GM04503 (cell line): ENCODE measurements at places on chromosomes 3 and 15.
A peak's percentile ranks its signal among the peaks of the same experiment; 100 is the strongest.

GRCh38 chr3:189630767-189631372, 319 bp upstream of the TP63 start:
- DNase-seq, result no peak

- DNase-seq, result no peak
These were observed 160.5 kb downstream of the GREM1 start for GRCh38 chr15:32878342-32878741.

DNA sequence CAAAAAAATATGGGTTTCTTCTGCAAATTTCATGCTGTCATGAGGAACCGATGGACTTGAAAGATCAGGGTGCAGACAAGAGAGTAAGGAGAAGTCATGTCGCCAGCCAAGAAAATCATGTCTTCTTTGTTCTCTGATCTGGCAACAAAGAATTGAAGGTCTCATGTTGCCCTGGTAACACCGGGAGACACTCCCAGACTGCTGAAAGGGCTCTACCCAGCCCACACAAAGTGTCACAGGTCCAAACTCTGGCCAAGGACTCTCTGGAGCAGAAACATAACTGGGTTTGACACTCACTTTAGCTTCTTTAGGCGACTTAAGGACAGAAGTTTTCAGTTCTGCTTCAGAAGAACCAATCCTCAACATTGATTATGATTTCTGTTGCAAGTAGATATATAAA, 42.9 kb downstream of the SIDT1 start:
- DNase-seq, result no peak

DNA sequence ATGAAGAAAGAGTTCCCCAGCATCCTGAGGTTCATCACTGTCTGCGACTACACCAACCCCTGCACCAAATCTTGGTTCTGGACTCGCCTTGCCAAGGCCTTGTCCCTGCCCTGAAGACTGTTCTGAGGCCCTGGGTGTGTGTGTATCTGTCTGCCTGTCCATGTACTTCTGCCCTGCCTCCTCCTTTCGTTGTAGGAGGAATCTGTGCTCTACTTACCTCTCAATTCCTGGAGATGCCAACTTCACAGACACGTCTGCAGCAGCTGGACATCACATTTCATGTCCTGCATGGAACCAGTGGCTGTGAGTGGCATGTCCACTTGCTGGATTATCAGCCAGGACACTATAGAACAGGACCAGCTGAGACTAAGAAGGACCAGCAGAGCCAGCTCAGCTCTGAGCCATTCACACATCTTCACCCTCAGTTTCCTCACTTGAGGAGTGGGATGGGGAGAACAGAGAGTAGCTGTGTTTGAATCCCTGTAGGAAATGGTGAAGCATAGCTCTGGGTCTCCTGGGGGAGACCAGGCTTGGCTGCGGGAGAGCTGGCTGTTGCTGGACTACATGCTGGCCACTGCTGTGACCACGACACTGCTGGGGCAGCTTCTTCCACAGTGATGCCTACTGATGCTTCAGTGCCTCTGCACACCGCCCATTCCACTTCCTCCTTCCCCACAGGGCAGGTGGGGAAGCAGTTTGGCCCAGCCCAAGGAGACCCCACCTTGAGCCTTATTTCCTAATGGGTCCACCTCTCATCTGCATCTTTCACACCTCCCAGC, 2.9 kb downstream of the MYD88 start:
- DNase-seq, result no peak

DNA sequence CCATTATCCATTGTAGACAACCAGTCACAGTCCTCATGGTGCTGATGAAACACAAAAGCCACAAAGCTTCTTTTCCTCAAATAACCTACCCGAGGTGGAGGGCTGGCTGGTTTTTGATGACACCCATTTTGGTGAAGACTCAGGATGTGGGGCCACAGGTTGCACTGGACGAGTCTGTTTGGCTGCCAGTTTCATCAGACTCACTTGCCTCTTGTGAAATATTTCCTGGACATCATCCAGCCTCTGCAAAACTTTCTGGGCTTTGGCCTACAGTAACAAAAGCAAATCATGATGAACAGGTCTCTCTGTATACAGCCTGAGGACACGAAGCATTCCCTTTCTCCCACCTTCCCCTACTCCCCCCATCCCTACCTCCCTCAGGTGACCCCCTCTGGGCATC, 42.2 kb downstream of the B3GNT5 start:
- peak; percentile 21 for DNase-seq

GRCh38 chr15:55277116-55277564, 12.5 kb downstream of the RAB27A start:
- DNase-seq, result no peak

- no peak for DNase-seq
These were observed 137.0 kb upstream of the SLCO3A1 start for GRCh38 chr15:91716536-91716935.

- no peak for DNase-seq
These were observed 465.0 kb upstream of the ROBO1 start for GRCh38 chr3:80232760-80233159.

DNA sequence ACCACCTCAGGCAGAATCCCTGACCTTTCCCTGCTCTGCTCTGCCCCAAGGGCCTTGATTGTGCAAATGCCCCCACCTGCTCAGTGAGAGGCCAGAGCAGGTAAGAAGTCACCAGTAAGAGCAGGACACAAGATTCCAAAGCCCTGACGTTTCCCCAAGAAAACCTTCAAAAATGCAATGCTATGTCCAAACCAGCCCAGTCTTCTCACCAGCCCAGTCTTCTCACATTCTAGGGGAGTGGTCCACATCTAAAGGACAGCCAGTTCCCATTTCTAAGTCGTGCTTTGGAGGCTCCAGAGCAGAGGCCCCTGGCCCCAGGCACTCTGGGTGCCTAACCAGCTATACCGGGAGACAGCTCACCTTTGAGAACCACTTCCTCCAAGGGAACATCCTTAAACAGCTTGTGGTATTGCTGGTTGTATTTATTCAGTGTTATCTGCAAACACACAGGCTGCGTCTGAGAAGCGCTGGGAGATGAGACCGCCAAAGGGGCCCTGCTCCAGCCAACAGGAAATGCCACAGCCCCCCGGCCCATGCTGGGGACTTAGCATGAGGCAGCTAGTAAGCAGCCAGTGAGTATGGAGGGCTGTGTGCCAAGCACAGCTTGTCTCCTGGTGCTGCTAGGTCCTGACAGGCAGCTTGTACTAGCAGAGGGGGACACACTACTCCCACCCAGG, 29.3 kb downstream of the GRAMD2A start:
- no peak for DNase-seq

GRCh38 chr3:23481011-23481615, 278.0 kb downstream of the UBE2E2 start:
- no peak for DNase-seq

DNA sequence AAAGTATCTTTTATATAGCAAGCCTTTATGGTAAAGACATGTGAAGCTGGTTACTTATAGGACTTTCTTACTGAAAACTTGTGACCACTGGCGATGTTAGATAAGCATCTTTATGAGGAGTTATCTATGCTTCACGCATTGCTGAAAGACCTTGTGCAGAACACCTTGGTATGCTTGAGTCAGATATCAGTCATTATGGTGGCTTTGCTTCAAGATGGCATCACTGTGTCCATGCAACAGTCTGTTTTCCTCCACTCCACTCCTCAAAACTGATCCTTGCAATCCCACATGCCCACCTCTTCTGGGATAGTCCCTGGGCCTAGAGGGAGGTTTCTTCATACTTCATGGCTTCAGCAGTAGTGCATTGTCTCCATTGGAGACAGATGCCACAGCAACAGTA, 656.3 kb downstream of the ZNF385D start:
- no peak for DNase-seq

DNA sequence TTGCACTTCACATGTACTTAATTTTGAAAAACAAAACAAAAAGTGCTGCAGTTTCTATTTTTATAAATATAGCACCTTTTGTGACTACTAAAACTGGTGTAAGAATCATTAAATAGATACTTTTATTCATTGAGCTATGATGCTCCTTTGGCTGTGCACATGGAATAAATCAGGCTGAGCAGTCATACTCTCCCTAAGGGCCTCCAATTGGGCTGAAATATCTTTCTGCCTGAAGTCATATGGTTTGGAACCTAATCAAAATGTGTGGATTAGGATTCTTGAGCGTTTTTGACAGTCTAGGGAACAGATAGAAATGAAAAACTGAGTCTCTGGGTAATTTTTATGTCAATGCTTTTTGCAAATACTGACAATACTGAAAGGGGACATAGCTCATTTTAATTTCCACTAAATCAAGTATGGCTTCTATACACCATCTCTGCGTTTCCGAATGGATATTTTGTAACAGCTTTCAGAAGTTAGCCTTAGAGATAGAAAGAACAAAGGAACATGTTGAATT, 392.2 kb upstream of the ROBO1 start:
- DNase-seq, result no peak

GRCh38 chr15:81118361-81118760, 15.7 kb upstream of the CFAP161 start:
- DNase-seq, result no peak

- DNase-seq, result no peak
These were observed 18.0 kb downstream of the ATP10A start for GRCh38 chr15:25844981-25845680.

DNA sequence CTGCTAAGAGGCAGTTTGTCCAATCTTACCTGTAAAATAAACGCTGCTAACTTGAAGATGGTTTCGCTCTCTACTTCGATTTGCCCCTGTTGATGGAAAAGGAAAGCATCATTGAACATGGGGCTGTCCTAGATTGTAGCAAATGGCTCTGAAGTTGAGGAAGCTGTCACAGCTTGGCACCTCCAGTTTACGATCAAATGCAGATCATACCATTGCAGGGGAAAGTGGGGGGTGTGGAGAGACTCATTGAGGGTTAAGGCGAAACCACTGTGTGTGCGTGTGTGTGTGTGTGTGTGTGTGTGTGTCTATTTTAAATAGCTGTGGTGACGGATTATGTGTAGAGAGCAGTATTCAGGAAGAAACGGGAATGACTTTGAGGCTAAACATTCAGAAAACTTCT, 127.6 kb upstream of the LMOD3 start:
- DNase-seq, result no peak

DNA sequence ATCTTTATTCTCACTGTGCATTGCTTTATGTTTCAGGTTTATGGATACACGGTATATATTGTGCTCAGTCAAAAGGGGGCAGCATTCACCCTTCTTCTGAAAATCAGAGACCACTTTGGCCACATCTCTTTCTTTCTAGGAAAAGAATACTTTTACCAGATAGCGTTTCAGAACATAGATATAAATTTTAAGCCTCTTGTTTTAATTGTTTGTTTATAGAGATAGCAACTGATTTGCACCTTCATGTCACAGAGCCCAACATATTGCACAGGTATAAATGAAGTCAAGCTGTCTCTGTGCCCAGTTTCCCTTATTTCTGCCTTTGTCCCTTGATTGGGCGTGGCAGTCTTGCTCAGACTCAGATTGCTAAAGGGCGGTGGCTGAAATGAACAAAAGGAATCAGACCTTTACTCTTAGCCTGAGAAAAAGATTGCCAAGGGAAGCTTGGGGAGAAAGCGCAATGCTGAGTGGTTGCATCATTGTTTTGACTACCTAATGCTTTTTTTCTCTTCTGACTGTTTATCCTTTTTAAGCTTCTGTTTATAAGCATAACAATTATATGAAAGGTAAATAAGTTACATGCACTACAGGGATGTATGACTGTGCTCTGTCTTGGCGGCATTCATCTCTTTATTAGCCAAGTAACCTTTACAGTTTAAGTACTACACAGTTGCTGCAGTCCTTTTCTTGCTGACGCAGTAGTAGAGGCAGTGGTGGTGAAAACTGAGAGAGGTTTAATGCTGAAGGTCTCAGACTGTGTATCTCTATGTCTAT, 70.8 kb upstream of the ZBTB20 start:
- DNase-seq, result peak; percentile 32

DNA sequence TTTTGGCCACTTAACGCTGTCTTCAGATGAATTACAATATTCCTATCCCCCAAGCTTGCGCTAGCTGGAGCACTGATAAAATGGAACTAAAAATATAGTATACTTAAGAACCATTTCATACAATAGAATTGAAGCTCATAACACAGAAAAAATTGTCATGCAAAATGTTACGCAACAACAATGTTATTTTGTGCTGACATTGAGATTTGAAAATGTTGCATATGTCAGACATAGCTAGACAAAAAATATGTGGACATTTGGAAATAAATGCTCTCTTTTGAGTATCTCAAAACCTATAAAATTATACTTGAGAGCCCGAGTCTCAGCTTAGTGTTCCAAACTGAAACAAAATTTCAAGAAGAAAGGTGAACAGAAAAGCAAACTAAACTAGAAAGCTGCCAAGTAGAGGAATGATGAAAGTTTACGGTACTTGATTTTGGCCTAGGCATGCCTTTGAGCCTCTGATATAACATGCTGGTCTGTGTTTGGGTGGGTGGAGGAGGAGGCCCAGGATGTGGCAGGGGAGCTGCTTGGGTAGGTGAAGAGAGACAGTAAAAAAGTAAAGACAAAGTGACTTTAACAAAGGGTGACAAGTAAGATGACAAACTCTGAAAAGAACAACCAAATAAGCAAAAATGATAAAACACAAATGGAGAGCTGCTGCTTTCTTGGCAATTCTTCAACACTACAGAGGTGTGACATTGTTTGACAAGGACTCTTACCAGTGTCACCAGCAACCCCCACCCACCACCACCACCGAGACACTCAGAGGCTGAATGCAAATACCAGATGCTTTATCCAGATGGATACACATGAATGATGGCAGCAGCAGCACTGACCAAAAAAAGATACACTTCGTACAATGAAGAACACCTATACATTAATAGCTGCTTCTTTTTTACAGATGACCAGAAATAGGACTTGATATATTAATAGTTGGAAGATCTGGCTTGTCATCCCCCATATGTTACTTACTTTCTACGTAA, 129.3 kb upstream of the FEZF2 start:
- DNase-seq, result no peak

- no peak for DNase-seq
These were observed 380.3 kb upstream of the THBS1 start for GRCh38 chr15:39200586-39200985.

GRCh38 chr3:42689421-42690014, 4.2 kb downstream of the KLHL40 start:
- DNase-seq, result no peak

- no peak for DNase-seq
These were observed 13.9 kb downstream of the ITGB5 start for GRCh38 chr3:124873226-124873625.

GRCh38 chr3:99958222-99958912, 140.7 kb downstream of the CMSS1 start:
- DNase-seq, result no peak

GRCh38 chr3:139286825-139287224, 57.0 kb upstream of the MRPS22 start:
- DNase-seq, result no peak

GRCh38 chr15:85457392-85457968, 77.1 kb downstream of the AKAP13 start:
- no peak for DNase-seq

- no peak for DNase-seq
These were observed 60.8 kb upstream of the HES1 start for GRCh38 chr3:194075088-194075615.
